ENCODE measurements at places on chromosomes 13 and 19.

DNA sequence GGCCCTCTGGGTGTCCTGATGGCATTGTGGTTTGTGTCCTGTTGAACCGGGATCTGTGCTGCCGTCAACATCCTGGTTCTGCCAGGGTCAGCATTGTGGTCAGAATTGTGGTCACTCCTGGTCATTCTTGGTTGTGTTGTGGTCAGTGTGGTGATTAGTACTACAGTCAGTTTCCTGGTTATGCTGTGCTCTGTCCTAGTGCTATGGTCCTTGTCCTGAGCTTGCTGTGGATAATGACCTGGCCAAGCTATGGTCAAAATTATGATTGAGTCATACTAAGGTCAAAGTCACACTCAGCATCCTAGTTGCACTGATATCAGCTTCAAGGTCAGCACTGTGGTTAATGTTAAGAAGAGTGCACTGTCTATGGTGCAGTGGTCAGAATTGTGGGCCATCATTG, 4.5 kb upstream of the OLFM2 start:
- no peak for DNase-seq

DNA sequence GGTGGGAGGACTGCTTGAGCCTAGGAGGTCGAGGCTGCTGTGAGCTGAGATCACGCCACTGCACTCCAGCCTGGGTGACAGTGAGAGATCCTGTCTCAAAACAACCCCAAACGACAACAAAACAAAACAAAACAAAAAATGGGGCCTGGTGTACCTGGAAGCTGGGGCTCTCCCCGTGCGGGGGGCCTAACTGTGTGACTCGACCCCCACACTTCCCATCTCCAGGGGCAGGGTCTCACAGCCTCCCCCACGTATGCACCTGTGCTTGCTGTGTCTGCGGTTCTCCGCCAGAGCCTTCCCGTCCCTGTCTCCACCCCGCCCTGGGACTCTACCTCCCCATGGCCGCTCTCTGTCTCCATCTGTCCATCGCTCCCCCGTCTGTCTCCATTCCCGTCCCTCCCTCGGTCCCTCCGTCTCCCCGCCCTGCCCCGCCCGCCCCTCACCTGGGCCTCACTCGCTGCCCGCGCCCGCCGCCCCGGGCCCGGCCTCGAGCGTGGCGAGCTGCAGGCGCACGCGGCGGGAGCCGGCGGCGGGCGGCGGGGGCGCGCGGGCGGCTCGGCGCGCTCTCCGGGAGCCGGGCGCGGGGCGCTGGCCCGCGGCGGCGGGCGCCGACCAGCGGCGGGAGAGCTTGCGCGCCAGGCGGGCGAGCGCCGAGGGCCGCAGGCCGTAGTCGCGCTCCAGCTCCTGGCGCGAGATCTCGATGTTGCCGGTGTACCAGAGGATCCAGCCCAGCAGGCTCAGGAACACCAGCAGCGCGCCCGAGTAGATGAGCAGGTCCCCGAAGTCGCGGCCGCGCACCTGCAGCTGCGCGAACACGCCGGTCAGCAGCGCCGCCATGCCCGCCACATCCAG, 587 bp downstream of the TMEM238 start:
- no peak for DNase-seq

DNA sequence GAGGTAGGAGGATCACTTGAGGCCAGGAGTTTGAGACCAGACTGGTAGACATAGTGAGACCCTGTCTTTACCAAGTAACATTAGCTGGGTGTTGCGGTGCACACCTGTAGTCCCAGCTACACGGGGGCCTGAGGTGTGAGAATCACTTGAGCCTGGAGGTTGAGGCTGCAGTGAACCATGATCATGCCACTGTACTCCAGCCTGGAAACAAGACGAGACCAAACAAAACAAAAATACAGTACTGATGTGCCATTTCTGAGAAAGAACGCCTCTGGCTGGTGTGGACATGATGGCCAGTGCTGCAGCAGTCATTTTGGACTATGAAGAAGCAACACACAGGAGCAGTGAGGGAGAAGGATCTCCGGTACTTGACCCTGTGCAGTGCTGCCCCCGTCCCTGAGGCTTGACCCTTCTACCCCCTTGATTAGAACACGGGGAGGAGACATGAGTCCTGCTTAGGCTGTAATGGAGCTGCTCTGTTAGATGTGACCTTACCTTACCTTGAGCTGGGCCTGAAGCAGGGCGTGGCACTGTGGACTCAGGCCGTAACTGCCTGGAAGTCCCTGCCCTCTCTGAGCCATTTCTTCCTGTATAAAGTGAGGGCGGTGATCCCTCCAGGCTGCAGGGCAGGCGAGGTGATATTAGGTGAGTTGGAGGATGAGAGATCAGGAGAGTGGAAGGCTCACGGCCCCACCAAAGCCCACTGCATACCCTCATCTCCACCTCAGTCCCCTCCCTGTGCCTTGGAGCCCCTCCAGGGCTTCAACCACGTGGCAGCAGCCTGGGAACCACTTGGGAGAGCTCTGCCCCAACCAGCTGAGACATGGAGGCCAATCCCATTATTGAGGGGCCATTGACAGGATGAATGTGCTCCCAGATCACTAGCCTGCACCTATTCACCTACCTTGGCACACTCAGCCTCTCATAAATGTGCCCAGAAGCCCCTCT, 5.9 kb downstream of the RPL18A start:
- DNase-seq: no peak

DNA sequence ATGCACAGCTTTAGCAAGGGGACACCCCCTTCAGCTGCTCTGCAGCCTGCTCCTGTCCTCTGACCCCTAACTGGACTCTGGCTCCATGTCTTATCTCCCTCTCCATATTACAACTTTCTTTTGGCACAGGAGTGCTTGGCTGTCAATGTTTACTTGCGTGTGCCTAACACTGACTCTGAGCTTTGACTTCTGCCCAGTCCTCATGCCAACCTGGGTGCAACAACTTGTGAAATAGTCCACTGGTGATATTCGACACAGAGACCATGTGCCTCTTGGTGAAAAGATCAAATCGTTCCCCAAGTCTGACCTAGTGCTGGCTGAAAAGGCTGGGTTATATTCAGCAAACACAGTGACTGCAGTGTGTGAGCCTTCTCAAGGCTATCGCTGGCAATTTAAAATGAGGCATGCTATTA, 34.1 kb upstream of the KLF12 start:
- no peak for DNase-seq

DNA sequence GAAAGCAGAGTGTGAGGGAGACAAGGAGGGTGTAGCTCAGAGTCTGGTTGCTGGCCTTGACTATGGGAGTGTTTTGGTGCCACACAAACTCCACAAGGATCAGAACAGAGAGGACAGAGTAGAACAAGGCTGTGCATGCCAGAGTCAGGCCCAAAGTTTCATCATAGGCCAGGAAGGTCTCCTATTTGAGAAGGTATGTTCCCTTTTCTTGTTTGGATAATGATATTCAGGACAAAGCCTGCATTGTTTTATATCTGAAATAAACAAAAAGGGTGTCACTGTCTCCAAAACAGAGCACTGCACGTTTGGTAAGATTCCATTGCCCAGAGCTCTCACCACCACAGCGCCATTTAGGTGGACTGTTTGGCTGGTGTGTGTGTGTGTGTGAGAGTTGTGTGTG, 3.1 kb upstream of the ZSCAN5A start:
- DNase-seq: no peak

DNA sequence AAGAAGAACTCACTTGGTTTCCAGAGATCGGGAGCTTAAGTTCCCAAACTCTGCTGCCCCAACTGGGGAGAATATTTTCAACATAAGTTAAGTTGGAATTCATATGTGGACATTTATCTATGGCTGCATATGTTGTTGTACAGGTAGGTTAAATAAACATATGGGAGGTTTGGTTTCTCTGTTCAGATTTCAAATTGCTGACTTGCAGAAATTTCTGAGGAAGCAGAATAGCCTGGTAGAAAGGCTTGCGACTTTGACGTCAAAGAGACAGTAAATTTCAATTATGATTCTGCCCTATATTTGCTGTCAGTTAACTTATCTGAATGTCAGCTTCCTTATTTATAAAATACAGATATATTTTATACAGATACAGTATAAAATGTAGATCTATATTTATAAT, 40.0 kb upstream of the TPP2 start:
- no peak for DNase-seq

- no peak for DNase-seq
Measured at GRCh38 chr13:63025741-63026140, 1610.1 kb upstream of the PCDH20 start.

DNA sequence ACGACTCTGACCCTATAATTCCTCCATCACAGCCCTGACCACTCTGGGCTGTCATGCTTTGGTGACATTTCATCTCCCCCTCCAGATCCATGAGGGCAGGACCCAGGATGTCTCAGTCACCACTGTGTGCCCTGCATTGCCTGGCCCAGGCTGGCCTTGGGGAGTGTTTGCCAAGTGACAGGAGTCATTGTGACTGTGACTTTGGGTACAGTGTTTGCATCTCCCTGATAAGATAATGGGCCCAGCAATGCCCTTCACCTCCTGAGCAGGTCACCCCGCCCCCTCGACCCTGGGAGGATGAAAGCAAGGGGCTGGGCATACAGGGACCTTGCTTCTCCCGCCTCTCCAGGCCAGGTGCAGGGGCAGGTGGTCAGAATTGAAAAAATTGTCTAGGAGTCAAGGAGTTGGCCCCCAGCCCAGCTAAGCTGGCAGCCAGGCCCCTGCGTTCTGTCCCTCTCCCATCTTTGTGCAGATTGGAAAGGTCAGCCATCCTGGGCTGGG, 5.9 kb upstream of the ATP4A start:
- no peak for DNase-seq

GRCh38 chr13:28582892-28583240, 76.1 kb upstream of the POMP start:
- no peak for DNase-seq

- no peak for DNase-seq
Measured at GRCh38 chr13:97310809-97311436, 88.8 kb downstream of the MBNL2 start.

DNA sequence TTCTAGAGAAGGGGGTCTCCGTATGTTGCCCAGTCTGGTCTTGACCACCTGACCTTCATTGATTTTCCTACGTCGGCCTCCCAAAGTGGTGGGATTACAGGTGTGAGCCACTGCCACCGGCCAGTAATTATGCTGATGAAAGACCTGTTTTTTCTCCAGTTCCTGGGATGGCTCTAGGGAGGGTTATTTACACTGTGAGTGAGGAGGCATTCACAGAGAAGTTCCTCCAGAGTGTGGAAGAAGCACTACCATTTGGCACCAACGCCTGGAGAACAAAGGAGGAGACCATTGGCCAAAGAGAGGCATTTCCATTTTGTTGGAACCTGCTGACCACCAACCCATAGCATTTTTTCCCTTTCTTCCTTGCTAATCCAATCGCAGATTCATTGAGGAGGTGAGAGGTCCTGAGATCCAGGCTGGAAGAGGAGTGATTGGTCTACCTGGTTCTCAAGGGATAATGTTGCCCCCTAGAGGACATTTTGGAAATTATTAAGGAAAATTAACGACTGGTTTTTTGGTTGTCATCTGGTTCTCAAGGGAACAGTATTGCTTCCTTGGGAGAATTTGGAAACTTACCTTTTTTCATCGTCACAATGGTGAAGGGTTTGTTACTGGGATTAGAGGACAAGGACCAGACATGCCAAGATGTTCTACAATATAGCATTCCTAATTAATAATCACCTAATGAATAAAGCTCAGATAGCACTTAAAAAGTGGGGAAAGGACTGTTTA, 5.5 kb upstream of the SAE1 start:
- no peak for DNase-seq

DNA sequence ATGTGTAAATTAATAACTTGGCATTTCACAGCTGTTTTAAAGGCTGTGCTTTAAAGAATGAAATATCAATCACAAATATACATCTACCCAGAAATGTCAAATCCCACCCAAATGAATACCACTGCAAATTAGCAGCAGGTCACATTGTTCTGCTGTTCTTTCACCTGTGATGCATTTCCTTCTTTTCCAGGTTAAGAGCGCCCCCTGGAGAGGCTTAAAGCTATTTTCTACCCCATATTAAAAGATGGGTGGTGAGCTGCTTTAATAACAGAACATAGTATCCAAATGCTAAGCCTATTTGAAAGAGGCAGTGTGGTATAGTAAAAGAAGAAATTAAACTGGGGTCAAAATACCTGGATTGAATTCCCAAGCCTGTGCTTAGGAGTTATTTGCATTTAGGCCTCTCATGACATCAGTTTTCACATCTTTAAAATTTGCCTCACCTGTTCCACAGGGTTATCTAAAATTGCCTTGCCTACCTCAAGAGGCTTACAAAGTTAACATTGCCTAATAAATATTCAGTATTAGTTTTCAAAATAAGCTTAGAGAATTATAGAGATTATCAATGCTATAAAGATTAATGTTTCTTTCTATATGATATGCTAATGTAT, 396.9 kb upstream of the SLITRK5 start:
- DNase-seq: no peak

- no peak for DNase-seq
Measured at GRCh38 chr13:97262058-97262457, 39.9 kb downstream of the MBNL2 start.

DNA sequence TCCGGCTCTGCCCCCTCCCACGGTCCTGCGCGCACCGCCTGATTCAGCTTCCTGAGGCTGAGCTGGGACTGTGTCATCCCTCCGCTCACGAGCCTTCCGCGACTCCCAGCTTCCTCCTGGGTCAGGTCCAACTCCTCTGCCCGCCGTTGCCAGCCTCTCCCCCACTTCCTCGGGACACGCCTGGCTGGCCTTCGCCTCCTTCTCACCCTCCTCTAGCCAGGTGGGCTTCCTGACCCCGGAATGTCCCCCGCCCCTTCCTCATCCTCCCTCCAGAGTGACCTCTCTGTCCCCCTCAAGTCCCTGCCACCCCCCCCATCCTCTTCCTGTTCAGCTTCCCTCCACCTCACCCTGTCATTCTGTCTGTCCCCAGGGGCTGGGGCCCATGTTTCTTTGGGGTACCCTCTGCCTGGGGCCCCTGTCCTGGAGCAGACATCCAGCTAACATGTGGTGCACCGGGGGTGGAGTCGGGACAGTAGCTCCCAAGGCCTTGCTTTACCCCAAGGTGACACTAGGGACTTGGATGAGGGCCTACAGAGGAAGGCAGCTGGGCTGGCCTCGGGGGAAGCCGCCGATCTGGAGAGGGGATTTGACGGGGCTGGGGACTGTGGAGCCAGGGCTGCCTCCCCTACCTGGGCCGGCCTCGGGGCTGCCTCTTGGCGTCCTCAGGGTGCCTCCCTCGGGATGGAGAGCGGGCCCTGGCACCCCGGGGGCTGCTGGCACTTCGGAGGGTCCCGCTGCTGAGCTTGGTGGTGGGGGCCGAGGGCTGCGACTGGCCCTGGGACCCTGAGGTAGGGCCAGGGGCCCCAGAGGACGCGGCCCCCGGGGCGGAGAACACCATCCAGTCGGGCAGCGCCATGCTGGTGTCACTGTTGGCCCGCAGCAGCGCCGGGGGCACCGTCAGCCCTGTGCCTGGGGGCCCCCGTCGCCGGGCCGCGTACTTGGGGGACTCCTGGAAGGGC, 16.5 kb downstream of the SHANK1 start:
- DNase-seq: no peak

GRCh38 chr13:41515491-41516139, 58.3 kb downstream of the RGCC start:
- DNase-seq: no peak

DNA sequence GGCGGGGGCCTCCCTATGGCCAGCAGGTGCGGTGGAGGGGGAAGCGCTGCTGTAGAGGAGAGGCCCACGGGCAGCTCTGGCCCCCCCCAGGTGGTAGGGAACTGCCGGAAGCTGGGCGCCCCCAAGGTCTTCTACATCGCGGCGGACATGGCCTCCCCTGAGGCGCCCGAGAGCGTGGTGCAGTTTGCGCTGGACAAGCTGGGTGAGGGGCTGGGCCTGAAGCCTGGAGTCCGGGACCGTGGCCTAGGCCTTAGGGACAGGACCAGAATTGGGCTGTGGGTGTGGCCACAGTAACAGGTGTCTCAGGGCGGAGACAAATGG, 3.8 kb upstream of the RPL36 start:
- no peak for DNase-seq
